ENCODE measurements at places on chromosomes 2 and 18.

DNA sequence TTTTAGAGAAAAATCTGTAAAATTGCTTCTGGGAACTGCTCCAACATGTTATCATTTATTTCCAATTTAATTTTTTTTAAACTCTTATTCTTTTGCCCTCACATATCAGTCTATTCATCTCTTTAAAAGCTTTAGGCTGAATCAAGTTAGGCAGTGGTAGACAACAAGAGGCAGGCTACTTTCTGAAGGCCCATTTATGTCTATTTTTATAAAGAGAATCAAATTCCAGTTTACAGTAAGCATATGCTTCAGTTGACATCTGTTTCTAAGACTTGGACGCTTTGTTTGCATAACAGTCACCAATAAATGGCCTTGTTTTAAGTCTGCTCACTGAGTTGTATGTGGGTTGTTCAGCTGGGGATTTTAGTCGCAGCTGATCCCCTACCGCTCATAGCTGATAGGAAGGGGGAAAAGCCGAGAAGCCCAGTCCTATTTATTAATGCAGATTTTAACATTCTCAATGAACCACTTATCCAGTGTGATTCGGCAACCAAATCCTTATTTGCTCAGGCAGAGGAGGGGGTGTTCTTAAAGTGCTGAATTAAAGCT, 260.4 kb upstream of the SIX3 start:
- no peak for DNase-seq

- no peak for DNase-seq
Observed at GRCh38 chr2:112877423-112877822, 33.5 kb upstream of the IL37 start.

DNA sequence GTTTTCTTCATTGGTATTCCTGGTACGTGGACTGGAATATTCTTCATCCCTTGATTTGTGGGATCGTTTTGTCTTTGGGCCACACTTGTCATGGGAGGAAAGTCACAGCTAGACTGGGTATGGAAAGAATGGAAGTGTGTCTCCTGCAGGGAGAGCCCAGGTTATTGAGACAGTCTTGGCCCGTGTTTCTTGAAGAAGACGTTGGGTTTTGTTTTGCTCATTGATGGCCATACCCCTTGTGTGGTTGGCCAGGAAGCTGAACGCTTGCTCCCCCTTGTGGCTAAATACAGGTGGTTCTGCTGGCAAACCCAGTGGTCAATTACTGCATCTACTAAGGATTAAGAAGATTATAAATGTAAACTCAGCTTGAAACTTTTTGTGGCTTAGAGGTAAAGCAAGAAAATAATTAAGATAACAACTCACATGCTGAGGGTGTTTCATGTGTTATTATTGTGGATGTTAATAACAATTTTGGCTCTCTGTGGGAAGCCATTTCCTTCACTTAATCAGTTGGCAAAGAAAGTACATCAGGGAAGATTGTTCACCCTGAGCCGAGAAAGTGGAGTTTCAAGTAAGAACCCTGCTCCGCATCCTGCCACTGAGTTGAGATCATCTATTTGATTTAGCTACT, 91.8 kb downstream of the NEDD4L start:
- peak; percentile 80 for DNase-seq

- DNase-seq: no peak
Observed at GRCh38 chr2:190270298-190270697, 49.3 kb downstream of the HIBCH start.

DNA sequence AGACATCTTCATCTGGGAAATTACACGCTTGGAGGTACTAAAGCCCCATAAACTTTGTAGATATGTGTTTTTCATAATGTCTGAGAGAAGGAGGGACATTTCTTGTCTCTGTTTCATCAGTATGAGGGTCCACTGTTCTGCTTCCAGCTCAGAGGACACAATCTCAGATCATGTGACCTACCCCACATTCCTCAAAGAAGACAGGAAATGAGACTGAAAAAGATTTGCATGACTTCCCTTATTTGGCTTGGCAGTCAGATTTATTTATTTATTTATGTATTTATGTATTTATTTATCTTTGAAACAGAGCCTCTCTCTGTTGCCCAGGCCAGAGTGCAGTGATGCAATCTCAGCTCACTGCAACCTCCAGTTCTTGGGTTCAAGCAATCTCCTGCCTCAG, 463.7 kb upstream of the RGPD4 start:
- no peak for DNase-seq
